Cardiac septum (tissue), 1 donor: ENCODE measurements at places on chromosomes 7 and 10. TPM values are rescaled to one million over a fixed set of nuclear protein-coding genes. Genes with fewer than 3 reads are reported as not detected.
A peak's percentile ranks its signal among the peaks of the same experiment; 100 is the strongest.

PRSS37 gene
- total RNA-seq = not detected

IGF2BP3 gene
- total RNA-seq = 0.16 TPM

DNA sequence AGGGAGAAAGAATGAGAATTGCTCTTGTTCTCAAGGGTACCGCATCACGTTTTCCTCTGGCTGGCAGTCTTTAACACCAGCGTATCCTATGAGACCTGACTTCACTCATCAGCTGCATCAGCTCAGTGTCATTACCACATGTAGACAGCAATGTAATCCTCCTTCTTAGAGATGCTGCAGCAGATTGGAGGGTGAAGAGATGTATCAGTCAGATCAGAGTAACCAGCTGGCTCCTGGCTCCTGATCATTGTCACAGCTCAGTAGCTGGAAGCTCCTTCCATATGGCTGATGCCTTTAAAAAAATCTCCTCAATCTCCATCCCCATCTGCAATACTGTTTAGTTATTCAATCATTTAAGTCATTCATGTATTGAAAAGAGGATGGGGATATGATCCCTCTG, 39.7 kb upstream of the EPHB6 start:
- no peak for DNase-seq

GRCh38 chr7:132380059-132380458, 196.2 kb downstream of the PLXNA4 start:
- DNase-seq = peak; percentile 73
